NCI-H146 (cell line): ENCODE measurements at places on chromosomes 13 and 19.

GRCh38 chr13:90683711-90684131 is 663.8 kb upstream of the MIR17HG start:
- DNase-seq: no peak

DNA sequence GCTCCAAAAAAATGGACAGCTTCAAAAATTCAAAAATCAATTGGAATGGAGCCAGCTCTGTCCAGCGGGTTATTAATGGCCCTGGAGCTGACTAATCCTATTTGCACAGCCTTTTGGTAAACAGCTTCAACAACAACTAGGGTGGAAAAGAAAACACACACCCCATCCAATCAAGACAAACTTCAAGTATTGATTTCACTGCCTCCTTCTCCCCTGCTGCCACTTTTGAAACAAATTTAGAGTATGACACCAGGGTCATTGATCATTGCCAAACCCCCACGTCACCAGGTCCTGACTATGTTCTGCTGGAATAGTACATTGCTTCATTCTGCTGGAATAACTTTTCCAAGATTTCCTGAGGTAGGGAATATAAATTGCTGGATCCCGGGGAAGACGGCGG is 56.8 kb upstream of the GTF3A start:
- peak; percentile 20 for DNase-seq

GRCh38 chr19:38443458-38443999 is 10.0 kb downstream of the RYR1 start:
- no peak for DNase-seq

- DNase-seq: no peak
Observed at GRCh38 chr13:111639196-111639705, 318.8 kb downstream of the TEX29 start.

GRCh38 chr19:38919837-38920601 is 8.0 kb upstream of the CCER2 start:
- no peak for DNase-seq

DNA sequence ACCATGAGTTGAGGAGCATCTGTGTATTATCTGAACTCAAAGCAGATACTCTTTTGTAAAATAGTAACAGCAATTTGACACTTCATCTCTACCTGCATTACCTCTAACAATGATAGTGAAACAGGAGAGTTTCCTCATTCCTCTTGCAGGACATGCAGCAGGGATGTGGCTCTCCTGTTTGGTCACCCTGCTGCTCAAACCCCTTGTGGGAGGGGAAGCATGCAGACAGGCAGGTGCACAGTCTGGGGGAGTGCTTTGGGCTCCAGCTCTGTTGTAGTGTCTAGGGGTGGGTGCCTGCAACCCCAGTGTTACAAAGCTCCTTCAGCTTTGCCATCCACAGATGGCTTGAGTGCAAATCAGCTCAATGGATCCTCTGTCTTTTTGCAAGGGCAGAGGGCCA is 827.6 kb downstream of the DACH1 start:
- peak; percentile 38 for DNase-seq

DNA sequence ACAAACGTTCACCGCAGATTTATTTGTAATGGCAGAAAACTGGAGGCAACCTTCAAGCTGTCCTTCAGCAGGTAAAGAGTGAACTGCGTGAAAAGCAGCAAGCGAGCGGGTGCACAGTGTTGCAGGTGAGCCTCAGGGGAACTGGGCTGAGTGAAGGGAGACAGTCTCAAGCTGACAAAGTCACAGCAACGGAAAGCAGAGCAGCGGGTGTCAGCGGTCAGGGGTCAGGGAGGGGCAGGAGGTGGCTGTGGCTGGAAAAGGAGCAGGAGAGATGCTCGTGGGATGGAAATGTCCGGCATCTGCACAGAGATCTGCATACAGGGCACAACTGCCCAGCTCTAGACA is 8.5 kb upstream of the RASA3 start:
- peak; percentile 51 for DNase-seq

DNA sequence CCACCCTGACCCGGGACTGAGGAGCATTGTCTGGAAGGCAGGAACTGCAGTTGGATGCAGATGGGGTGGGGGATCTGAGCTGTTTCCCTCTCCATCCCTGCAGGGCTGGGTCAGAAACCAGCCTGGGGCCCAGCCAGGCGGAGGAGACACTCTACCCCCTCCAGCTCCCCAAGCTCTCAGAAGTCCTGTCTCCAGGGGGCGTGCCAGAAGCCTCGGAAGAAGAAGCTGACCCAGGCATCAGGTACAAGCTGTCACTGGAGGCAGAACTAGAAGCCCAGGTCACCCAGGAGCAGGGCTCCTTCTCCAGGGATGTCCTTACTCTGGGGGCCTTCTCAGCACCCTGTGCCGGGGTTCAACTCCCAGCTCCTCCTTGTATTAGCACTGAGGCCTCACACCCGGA is 15.5 kb downstream of the SIX5 start:
- DNase-seq: no peak

- DNase-seq: no peak
Observed at GRCh38 chr19:470701-471100, 9.9 kb upstream of the SHC2 start.

DNA sequence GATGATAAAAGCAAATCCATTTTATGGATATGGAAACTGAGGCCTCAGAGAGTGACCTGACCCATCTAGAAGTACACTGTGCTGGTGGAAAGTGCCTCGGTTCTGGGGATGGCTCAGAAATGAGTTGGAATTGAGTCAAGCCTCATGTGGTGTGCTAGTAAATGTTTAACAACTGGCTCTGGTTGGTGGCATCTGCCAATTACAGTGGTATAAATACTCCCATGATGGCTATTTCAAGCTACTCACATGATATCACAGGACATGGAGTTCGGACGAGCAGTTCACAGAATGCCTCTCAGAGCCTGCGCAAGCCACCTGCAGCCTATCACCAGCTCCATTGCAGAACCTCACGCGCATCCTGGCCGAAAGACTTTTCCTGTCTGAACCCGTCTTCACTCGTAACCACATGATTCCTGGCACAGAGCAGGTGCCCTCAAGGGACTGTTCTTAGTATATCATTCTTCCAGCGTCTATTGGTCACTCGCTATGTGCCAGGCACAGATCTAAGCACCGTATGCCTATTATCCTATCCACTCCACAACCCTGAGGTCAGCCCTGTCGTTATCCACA is 9.1 kb downstream of the TMEM150B start:
- no peak for DNase-seq

DNA sequence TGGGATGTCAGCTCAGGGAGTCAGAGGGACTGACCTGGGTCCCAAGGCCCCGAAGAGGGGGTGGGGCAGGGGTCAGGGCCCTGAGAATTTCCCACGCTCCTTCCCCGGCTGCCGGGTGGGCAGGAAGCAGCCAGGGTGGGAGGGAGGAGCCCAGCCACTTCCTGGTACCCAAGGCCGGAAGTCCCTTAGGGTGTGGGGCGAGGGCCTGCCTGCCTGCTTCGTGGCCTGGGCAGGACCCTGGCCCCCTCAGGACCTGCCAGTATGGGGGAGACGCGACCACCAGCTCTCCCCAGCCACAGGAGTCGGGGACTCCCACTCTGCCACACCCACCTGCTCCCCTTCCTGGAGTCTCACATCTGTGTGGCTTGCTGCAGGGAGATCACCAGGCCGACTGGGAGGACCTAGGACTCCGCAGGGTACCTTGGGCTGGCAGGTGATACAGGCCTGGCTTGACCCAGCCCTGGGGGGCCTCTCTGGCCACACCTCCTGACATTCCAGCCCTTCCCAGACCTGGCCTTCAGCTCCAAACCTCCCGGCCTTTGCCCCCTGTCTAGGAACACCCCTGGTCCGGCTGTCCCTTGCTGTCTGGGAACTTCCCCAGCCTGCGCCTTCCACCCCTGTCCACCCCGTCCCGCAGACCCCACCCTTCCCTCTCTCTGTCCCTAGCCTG is 9.8 kb upstream of the CIRBP start:
- peak; percentile 41 for DNase-seq
